ENCODE measurements at places on chromosomes 3 and 15. TPM values are rescaled to one million over a fixed set of nuclear protein-coding genes. Genes with fewer than 3 reads are reported as not detected.

GRCh38 chr3:186532598-186533072 lies 11.5 kb downstream of the CRYGS start:
- H3K36me3 ChIP-seq, result no peaks in the 10 kb centered on the region
- DNase-seq, result no peak
- H3K27me3 ChIP-seq, result no peaks in the 10 kb centered on the region
- H3K4me1 ChIP-seq, result no peaks in the 10 kb centered on the region
- H3K27ac ChIP-seq, result no peak overlapping the region
- H3K4me3 ChIP-seq, result no peak overlapping the region

GRCh38 chr3:170572665-170573253 lies 13.1 kb downstream of the SLC7A14 start:
- H3K36me3 ChIP-seq, result no peaks in the 10 kb centered on the region
- H3K27me3 ChIP-seq, result no peaks in the 10 kb centered on the region
- no peak overlapping the region for H3K4me3 ChIP-seq
- no peak overlapping the region for H3K27ac ChIP-seq

DNA sequence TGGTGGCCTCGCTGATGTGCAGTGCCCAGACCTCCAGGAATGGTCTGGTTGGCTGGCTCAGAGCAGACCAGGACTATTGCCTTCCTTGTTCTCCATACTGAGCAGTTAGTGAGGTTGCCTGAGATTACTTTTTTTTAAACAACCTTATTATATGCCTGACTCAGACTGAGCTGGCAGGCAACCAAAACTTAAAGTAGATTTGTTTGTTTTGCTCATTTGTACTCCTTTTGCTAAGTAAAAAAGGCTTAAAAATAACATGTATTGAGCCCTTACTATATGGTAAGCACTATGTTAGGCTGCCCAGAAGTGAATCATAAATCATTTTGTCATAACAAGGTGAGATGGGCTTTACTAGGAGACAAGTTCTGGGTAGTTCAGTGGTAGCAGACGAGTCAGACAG lies 92.4 kb downstream of the GHSR start:
- peaks cover 4% of the 10 kb centered on the region for H3K4me1 ChIP-seq
- H3K27me3 ChIP-seq, result no peaks in the 10 kb centered on the region
- no peak overlapping the region for H3K4me3 ChIP-seq
- DNase-seq, result peak; percentile 51
- H3K27ac ChIP-seq, result peak overlapping the region; percentile 51

- H3K36me3 ChIP-seq, result no peaks in the 10 kb centered on the region
- H3K4me3 ChIP-seq, result no peak overlapping the region
- no peak for DNase-seq
- no peaks in the 10 kb centered on the region for H3K27me3 ChIP-seq
- H3K4me1 ChIP-seq, result no peaks in the 10 kb centered on the region
Observed at GRCh38 chr15:70480196-70480856, 283.0 kb downstream of the UACA start.

Gene TAGLN3
- total RNA-seq, result not detected

Gene MCTP2
- total RNA-seq, result 3.3 TPM

Gene SPG11
- 34.1 TPM for total RNA-seq
